ENCODE measurements at places on chromosomes 13 and 19. TPM values are rescaled to one million over a fixed set of nuclear protein-coding genes. Genes with fewer than 3 reads are reported as not detected.

Gene CEACAM16
- total RNA-seq: not detected

Gene CLC
- 1.4 TPM for total RNA-seq

DNA sequence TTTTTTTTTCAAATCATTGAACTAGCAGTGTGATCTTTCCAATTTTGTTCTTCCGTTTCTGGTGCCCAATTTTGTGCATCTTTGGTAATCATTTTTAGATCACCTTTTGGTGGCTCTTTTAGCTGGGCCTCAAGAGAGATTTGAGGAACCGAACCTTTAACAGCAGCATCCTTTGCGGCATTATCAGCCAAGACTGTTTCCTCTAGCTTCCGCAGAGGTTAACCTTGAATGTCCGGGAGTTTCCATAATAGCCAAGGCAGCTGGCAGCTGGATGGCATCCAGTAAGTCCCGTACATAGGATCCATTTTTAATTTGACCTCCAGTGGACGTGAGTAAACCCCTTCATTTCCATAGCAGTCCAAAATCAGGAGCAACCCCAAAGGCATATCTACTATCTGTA, 9.6 kb downstream of the IRGC start:
- no peak for DNase-seq

GRCh38 chr19:39390451-39390750, 505 bp downstream of the PAF1 start:
- DNase-seq: no peak

GRCh38 chr13:41985788-41986508, 25.0 kb upstream of the VWA8 start:
- DNase-seq: no peak

- no peak for DNase-seq
These were observed 10.9 kb upstream of the MEIS3 start for GRCh38 chr19:47430041-47430802.

DNA sequence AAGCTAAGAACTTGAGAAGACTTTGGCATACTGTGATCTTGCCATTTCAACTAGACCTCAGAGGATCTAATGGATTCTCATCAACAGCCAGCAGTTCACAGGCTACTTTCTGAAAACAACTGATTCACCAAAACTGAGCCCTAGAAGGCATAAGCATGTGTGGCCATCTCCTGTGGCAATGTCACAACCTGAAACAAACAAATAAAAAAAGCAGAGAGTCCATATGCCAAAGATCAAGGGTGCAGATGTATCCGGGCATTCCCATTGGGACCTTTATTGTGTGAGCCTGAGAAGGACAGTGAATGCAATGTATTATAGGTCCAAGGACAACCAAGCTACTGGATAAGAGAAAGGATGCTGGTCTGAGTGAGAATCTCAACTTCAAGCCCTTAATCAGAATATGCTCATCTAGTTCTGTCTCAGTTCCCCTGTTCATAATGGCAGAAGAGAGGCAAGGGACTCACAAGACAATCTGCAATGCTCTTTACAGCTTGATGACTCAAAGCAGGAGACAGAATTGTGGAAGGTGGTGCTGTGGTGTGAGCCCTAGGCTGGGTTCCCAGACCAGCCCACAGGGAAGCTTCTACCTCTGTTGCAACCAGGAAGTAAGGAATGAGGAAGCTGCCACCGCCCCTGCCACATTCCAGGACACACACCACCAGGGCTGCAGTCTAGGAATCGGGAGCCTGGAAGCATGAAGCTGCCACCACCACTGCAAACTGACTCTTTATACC, 133.7 kb downstream of the RAP2A start:
- peak; percentile 33 for DNase-seq

DNA sequence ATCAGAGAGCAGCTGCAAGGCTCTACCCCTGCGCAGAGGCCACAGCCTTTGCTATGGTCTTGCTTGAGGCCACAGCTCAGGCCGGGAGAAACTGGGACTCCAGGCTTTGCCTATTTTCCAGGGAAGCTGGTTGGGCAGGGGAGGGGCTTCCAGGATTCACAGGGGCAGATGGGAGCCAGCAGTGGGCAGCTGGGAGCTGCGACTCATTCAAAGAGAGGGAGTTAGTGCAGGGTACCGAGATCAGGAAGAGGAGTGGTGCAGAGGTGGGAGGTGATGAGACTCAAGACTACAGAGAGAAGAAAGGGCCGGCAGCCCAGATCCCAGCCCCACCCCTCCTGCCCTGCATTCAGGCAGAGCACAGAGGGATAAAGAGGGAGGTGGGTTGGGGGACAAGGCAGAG, 12.1 kb downstream of the ADGRE5 start:
- no peak for DNase-seq

GRCh38 chr19:48741129-48741999, 954 bp upstream of the RASIP1 start:
- DNase-seq: peak; percentile 88

All from pancreas (tissue), 10 donors.